ENCODE measurements at places on chromosomes 2 and 18.

DNA sequence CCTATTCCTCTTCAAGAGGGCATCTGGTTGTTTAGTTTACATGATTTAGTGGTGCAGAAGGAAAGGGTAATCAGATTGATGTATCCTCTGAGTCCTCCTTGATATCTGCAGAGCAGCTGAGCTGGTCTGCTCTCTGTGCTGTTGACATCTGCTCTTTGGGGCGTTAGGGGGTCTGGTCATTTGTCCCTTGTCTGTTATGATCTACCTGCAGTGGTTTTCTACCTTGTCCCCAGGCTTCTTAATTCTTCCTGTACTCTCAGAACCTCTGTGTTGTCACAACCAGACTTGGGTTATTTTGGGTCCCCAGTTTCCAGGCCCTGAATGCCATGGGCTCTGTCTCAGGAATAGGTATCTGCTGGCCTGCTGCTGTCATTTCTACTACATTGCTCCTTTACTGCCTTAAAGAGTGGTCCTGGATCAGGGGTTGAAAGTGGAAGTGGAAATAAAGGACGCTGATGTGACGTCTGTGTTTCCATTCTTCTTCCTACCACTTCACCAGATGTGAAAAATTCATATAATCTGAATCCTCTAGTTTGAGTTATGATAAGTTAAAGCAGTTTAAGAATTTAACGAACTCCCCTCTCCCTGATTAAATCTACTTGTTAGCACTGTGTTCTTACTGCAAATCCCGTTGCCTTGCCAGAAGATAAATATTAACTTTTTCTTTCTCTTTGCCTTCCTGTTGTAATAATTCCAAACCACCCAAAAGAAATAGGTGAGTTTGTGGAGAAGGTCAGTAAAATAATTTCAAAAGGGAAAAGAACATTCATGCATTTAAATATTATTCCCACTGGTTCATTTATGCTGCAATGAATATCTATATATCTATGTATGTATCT lies 16.6 kb upstream of the CPS1 start:
- DNase-seq, result no peak

- DNase-seq, result no peak
Observed at GRCh38 chr2:23422089-23423061, 37.4 kb downstream of the KLHL29 start.

GRCh38 chr2:103667335-103667884 lies 905.6 kb downstream of the TMEM182 start:
- DNase-seq, result no peak

DNA sequence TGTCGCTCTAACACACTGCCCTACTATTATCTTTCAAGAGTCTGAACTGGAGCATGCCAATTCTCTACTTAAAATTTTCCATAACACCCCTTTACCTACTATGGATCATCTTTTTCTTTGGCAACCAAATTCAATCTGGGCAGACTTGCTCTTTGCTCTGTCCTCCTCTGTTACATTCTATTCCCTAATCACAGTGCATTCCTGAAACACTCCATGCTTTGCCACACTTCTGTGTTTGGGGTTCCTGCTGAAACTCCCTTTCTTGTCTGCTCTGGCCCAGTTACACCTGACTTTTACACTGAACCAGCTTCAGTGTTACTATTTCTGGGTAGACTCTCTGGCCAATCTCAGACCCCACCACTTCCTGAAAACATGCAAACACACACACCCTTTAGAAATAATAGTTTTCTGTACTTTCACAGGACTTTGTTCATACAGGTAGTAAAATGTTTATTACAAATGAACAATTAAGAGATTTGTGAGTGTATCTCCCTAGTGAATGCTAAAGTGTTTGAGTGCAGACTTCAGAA lies 119.9 kb upstream of the DCC start:
- no peak for DNase-seq

DNA sequence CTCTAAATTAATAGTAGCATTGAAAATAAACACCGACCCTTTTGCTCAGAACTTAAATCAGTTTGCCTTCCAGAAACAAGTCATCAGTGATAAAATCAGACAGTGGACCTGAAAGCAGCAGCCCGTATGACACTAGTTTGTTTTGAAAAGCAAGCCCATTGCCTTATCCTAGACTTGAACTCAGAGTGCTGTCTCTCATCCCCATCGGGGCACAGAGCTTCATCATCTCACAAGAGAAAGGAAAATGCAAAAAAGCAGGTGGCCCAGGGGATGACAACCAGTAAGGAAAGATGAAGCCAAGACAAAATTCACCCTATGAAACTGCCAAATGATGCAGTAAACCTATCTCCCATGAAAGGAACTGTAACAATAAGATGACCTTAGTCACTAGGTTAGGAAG lies 71.2 kb downstream of the CERKL start:
- no peak for DNase-seq

- DNase-seq, result no peak
Observed at GRCh38 chr2:136131484-136131960, 13.6 kb upstream of the CXCR4 start.

- DNase-seq, result no peak
Observed at GRCh38 chr18:68865021-68865420, 67.1 kb downstream of the CCDC102B start.

- no peak for DNase-seq
Observed at GRCh38 chr2:108449410-108450130, 564 bp downstream of the GCC2 start.

- no peak for DNase-seq
Observed at GRCh38 chr2:137776697-137777096, 187.6 kb upstream of the HNMT start.

GRCh38 chr18:8609659-8610458 lies 622 bp downstream of the RAB12 start:
- DNase-seq, result peak; percentile 70

GRCh38 chr18:36128907-36129299 lies 237 bp downstream of the SLC39A6 start:
- DNase-seq, result no peak
